ENCODE measurements at places on chromosomes 7 and 10.
A peak's percentile ranks its signal among the peaks of the same experiment; 100 is the strongest.

- DNase-seq, result no peak
Observed at GRCh38 chr10:12720217-12720981, 281.1 kb downstream of the CCDC3 start.

DNA sequence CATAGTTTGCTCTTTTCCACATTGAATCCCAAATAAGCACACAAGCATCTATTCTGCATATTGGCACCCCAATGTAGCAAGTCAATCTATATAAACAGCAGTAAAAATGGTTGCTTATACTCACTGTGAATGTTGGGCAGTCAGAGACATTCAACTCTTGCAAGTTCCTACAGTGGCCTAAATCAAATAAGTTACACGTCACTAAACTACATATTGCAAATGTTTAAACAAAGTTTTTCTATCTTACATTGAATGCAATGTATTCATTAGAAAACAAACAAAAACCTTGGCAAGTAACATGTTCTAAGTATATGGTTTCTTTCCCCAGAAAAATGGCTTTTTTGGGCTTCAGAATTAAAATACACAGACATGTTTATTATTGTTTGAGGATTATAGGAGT is 19.0 kb downstream of the LRRC17 start:
- no peak for DNase-seq

DNA sequence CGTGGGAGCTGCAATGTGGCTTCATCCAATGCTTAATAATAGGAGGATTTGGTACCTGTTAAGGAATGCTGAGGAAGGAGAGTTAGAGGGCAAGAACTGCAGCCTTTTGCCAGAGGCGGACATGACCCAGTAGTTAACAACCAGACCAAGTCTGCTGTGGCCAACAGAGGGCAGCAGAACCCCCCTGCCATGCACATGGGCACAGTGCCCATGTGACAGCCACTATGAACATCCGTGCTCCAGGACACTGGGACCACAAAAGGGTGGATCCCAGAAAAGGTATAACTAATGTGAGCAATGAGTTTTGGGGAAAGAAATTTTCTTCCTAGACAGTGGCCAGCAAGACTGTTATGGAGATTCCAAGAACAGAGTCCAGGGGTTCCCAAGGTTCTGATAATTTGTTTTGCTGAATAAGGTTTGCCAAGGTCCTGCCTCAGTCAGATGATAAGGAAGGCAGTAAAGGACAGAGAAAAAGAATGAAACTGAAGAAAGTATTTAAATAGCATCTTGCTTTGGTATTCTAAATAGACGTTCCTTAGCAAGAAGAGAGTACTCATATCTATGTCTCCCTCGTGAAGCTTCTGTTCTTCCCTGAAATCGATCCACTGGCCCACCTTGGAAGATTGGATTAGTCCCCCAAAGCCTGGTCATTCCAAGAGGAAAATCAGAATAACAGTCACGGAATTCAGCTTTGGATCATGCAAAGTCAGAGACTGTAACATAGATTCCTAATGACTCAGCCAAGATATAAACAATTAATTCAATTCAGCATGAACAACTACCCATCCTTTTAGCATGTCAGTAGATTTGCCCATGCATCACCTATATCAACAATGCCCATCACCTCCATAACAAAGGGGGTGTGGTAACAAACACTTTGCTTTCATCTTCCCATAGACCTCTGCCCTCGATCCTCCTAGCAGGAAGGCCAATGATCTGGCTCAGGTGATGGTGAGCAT is 56.0 kb downstream of the LGI1 start:
- peak; percentile 58 for DNase-seq

GRCh38 chr7:40720416-40720815 is 585.6 kb downstream of the SUGCT start:
- DNase-seq, result no peak

GRCh38 chr10:43778571-43778970 is 129.9 kb upstream of the ZNF32 start:
- DNase-seq, result no peak

DNA sequence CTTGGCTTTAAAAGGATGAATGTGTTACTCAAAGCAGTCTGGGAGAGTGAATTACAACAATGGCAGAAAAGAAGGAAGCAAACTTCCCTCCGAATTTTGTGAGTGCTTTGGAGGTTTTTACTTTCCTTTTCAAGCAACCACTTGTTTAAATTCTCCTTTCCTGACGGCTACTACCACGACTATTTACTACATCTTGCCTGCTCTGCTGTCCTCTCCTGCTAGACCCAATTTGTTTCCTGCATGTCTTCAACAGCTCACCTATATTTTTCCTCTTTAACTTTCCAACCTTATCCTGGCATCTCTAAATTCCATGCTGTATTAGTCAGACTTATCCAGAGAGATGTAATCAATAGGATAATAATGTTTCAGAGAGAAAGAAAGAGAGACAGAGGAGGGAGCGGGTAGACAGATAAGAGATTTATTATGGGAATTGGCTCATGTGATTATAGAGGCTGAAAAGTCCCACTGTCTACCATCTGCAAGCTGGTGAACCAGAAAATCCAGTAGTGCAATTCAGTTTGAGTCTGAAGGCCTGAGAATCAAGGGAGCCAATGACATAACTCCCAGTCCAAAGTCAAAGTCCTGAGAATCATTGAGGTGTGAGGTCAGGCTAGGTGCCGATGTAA is 42.8 kb upstream of the SLC13A1 start:
- no peak for DNase-seq

GRCh38 chr7:66105263-66105748 is 9.3 kb upstream of the CRCP start:
- no peak for DNase-seq

Data from glutamatergic neuron (in vitro differentiated cells).